ENCODE measurements at places on chromosomes 1 and 21. TPM values are rescaled to one million over a fixed set of nuclear protein-coding genes. Genes with fewer than 3 reads are reported as not detected.

- DNase-seq = peak; percentile 36
Observed at GRCh38 chr1:224589006-224589405, 27.1 kb upstream of the CNIH3 start.

GRCh38 chr1:228314658-228315483 is 91.8 kb downstream of the TRIM11 start:
- DNase-seq = no peak

- peak; percentile 93 for DNase-seq
Observed at GRCh38 chr1:183932412-183932811, 105.1 kb downstream of the COLGALT2 start.

DNA sequence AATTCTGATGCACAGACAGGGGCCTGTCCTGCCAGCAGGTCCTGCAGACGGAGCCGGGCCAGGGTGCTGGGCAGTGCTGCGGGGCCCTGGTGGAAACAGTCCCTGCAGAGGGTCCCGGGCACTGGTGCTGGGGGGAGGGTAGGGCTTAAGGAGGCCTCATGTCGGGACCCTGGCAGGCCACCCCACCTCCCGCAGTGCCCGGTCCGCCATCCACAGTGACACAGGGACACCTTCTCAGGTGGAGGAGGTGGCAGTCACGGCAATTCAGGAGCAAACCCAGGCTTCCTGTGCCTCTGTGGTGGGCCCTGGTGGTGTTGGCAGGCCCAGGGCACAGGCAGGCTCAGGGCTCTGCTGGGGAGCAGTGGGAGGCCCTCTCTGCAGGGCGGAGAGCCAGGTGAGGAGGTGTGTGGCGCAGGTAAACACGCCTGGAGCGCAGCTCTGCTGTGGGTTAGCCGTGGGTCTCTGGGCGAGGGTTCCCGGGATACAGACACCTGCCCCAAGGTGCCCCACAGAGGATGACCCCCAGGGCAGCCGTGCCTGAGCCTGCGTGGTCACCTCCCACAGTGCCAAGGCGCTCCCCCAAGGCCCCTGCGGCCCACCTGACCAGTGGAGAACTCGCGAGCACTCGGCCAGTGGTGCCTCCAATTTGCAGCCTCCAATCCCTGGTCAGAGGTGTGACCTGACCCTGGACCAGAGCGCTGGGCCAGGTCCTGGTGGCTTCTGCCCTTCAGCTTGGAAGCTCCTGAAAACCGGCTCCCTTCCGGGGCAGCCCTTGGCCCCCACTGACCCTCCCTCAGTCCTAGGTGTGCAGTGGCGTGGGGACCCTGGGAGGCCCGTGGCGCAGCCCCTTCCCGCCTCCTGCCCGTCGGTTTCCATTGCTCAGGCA is 19.2 kb downstream of the COL18A1 start:
- DNase-seq = no peak

Gene KCNH1
- 0.71 TPM for polyA plus RNA-seq

- DNase-seq = peak; percentile 47
Observed at GRCh38 chr1:209675565-209676154, 448 bp downstream of the G0S2 start.

Data from GM23248 (cell line).